RWPE1 (cell line): ENCODE measurements at places on chromosomes 2 and 18.

- no peak for DNase-seq
Observed at GRCh38 chr18:77069931-77070330, 62.7 kb downstream of the MBP start.

GRCh38 chr2:53476834-53477233 is 290.8 kb upstream of the CHAC2 start:
- DNase-seq: no peak

DNA sequence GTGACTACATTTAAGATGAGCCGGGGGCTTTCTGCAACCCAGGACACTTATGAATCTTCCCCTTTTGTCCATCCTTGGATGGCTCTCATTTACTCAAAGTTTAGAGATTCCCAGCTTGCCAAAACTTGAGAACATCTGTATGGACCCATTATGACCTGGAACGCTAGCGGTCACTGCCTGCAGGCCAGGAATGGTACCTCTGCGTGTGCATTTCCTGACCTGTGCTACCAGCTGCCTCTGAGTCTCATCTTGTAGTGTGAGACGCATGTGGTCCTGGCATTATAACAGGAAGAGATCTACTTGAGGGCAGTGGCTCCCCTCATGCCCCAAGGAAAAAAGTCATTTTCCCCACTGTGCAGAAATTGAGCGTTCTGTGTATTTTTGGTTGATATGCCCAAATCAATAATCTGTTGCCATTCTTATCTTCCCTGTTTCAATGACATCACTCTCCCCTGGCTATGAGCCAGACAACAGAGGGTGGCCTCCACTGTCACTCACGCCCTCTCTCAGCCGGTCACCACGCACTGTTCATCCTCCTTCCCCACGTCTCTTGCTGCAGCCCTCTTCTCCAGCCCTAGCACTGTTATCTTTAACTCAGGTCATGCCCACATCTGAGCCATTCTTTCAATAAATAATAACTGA is 28.5 kb upstream of the NPAS2 start:
- DNase-seq: no peak

DNA sequence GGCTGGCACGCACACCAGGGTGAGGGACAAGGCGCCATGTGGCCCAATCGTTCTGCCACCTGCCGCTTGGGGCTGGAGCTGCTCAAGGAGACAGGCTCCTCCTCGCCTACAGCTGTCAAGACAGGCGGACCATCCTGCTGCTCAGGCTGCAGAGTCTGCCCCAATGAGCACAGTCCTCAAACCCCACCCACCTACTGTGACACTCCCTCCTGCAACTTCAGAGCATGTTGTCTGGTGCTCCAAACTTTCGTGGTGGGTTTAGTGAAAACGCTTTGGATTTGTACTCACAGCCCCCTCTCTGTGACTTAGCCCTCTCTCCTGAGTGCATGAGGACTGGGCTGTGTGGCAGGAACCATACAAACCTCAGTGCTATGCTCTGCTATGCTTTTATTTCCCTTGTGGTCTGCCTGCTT is 23.2 kb upstream of the SLC35F6 start:
- DNase-seq: no peak

DNA sequence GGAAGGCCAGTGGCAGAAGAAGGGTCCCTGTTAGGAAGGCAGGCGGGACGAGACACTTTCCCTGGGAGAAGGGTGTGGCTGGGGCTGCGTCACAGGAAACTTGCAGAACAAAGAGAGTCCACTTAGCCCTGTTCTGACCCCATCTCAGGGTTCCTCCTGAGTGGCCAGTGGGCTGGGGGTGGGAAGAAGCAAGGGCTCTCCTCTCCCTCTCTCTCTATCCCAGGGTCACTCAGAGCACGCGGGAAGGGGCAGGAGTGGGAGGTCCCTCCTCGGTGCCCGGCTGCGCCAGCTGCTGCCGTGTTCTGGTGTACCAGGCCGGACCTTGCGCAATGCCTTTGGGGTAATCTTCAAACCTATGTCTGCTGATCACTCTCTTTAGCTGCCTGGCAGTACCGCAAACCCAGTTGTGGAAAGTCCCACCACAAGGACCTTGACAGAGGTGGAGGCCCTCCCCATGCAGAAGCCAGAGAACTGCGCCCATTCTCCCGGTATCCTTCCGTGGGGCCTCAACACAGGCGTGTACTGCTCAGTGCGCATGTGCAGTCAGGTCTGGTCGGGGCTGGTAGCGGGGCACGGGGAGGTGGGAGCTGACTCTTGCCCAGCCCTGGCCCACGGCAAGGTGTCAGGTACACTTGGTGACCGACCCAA is 47.8 kb upstream of the ST3GAL5 start:
- DNase-seq: no peak

DNA sequence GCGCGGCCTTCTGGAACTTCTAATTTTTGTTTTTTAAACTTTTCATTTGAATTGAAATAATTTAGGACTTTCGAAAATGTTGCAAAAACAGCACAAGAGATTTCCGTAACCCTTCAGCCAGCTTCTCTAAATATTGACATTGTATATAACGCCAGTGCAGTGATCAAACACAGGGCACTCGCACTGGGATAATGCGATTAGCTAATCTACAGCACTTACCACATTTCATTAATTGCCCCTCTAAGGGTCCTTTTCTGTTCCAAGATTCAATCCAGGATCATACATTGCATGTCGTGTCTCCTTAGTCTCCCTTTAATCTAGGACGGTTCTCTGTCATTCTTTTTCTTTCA is 343 bp upstream of the CD302 start:
- DNase-seq: no peak
